ENCODE measurements at places on chromosomes 3 and 15.

GRCh38 chr3:39414421-39414907 is 7.9 kb downstream of the RPSA start:
- DNase-seq, result no peak

DNA sequence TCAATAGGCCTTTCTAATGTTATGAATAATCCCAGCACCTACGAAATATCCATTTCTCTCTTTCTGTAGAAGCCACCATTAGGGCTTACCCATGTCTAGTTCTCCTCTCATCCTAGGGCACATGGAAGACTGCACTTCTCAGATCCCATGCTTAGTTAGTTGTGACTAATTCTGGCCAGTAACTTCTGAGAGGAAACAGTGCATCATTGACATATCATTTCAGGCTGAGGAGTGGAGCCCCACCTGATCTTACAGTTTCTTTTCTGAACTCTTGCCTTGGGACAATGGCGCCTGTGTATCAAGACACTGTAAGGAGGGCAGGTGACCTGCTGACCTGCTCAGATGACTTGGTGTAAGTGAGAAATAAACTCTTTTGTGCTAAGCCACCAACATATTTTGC is 39.4 kb upstream of the TBL1XR1 start:
- DNase-seq, result no peak

- DNase-seq, result no peak
Measured at GRCh38 chr3:160374472-160374871, 24.6 kb downstream of the IFT80 start.

DNA sequence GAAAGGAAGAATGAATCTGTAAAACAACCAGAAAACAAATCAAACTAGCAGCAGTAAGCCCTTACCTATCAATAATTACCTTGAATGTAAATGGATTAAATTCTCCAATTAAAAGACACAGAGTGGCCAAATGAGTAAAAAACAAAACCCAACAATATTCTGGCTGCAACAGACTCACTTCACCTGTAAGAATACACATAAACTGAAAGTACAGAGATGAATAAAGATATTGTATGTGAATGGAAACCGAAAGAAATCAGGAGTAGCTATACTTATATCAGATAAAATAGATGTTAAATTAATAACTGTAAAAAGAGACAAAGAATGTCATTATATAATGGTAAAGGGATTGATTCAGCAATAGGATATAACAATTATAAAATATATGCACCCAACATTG is 514.5 kb upstream of the DPPA4 start:
- DNase-seq, result no peak

DNA sequence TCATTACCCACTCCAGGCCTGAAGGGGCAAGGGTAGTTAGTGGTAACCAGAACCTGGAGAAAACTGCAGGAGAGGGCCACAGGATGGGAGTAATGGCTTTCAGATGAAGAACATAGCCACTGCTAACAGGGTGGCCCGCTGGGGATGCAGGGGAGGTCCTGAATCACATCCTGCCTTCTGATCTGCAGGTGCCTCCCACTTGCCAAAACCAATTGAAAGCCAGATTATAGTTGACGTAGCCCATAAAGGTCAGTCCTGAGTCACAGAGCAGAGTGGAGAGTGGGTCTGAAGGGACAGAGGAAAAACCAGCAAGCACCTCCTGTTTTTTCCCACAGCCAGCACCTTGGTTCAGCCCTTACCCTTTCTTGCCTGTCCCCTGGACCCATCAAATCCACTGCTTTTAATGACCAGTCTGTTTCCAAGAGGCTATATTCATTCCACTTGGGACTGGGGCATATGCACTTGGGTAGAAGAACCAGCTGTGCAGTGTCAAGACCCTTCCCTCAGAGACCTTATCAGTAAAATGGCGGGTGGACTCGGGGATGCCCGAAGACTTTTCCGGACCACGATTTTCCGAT is 646 bp upstream of the SLC35G2 start:
- no peak for DNase-seq

DNA sequence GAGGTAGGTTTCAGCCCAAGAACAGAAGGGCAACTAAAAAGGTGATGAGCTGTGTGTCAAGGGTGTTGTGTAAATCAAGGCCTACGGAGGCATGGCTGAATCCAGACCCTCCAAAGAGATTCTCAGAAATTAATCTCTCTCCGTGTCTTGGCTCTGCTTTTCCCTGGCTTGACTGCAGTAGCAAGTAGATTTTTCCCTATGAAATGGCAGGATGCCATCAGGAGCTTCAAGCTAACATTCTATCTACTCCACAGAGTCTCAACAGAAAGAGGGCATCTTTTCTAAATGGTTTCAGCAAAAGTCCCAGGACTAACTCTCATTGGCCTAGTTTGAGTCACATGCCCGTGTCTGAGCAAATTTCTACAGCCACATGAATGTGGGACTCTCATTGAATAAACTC is 58.3 kb downstream of the LSM3 start:
- no peak for DNase-seq

GRCh38 chr3:167160781-167161180 is 219.3 kb downstream of the ZBBX start:
- DNase-seq, result no peak

- DNase-seq, result no peak
Measured at GRCh38 chr3:128395500-128396162, 71.1 kb downstream of the DNAJB8 start.

DNA sequence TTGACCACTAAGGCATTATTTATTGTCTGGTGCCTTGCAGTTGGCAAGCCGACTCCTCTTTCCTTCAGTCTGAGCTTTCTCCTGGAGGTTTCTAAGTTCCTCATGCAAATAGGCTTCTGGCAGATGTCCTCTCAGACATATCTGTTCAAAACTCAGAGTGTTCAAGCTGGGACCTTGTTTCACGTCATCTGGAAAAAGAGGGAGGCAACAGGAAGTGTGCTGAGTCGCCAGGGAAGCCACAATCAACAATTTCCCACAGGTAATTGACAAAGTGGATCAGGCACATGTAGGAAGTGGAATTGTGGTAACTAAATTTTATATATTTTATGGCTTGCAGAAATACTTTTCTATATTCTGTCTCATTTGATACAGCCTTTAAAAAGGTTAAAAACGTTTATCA is 14.6 kb downstream of the SCG5 start:
- no peak for DNase-seq

GRCh38 chr3:11909726-11910125 is 63.0 kb upstream of the TAMM41 start:
- DNase-seq, result no peak

GRCh38 chr15:45064386-45064785 is 41.4 kb downstream of the SORD start:
- DNase-seq, result no peak

DNA sequence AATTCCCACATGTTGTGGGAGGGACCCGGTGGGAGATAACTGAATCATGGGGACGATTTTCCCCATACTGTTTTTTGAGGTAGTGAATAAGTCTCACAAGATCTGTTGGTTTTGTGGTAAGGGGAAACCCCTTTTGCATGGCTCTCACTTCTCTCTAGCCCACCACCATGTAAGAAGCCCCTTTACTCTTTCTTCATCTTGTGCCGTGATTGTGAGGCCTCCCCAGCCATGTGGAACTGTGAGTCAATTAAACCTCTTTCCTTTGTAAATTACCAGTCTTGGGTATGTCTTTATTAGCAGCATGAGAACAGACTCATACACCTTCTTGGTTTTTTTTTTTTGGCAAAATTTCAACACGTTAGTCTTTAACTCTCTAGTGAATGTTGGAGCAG is 18.1 kb downstream of the ARL8B start:
- DNase-seq, result peak; percentile 86

- DNase-seq, result no peak
Measured at GRCh38 chr15:91882858-91883586, 29.5 kb downstream of the SLCO3A1 start.

DNA sequence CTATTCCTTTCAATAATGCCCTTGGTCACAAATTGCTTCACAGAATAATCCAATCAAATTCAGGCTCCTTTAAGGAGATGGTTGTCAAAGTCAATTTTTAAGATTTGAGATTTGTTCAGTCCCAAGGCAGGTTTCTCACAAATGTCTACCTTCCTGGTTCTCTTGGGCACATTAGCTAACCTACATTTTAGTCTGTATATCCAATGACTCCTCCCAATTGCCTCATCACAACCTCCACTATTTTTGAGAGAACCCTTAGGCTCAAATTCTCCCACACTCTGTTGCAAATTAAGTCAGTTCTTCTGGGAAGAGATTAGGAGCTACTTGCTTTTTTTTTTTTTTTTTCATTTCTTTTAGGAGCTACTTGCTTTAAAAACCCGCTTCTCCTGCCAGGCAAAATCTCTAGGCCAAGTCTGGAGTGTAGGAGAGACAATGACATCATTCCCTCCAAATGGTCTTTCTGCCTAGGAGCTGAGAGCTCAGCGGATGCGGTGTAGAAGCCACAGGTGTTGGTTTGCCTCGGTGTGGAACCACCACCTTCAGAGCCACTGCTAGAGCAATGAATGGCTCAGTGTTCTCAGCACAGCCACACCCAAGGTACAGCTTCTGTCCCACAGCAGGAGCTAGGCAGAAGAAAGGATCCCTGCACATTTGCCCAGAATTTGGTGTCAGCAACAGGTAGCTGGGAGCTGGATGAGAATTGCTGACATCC is 10.0 kb upstream of the INO80 start:
- no peak for DNase-seq

DNA sequence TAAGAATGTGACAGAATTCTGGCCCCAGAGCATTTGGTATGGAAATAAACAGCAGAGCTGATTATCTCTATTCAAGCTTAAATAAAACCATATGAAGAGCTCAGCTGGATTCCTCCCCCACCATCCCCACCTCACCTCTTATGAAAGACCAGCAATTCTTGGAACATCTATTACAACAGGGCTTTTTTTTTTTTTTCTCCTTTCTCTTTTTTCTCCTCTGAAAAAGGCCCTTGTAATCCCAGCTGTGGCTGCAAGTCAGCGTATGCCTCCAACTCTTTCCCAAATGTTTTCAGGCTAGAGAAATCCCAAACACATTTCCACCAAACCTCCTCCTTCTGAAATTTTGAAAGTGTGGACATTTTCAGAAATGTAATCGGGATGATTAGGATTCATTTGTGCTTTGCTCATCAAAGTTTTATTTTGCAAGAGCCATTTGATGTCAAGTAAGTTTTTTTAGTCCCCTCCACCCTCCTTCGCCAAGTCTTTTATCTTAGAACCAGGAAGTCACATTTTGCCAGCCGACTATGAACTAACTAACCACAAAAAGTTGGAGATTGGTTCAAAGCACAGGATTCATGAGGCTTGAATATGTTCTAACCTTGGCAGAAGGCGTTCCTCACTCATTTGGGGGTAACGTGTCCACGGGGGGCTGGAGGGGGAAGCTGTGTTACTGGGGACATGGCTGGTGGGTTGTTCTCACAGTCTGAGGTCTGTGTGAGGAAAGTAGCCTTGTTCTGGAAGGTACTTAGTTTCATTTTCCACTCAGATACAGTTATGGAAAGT is 142.0 kb upstream of the PDZRN3 start:
- peak; percentile 16 for DNase-seq

GRCh38 chr3:131988209-131988608 is 46.6 kb downstream of the CPNE4 start:
- DNase-seq, result no peak

DNA sequence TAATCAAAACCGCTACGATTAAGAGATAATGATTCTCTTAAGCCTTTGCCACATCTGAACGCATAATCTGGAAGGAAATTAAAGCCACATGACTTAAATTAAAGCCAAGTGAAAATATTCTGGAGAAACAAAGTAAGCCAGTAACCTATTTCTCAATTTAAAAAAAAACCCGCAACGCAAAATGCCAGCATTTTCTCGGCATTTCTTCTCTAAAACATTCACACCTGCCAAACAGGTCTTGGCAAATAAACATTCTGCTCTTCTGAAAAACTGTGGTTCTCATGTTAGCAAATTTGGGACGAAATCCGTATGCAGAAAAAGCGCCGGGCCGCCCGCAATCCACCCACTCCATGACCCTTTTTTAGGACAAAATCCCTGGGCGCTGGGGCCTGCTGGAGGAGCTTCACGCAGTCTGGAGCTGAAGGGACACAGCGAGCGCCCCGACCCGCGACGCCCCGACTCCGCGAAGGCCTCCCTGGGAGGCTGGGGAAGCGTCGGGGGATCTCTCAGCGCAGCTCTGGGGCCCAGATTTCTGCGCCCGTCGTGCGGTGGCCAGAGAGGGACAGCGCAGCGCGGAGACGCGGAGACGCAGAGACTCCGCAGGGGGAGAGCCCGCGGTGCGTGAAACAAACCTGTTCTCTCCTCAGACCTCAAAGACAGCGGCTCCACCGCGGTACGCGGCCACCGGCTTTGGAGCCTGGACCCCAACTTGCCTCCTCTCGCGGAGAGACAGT is 471 bp downstream of the NKIRAS1 start:
- DNase-seq, result peak; percentile 21

Measured in inflammatory macrophage treated with lipopolysaccharide for 1 hour (primary cell).